ENCODE measurements at places on chromosomes 12 and 14. TPM values are rescaled to one million over a fixed set of nuclear protein-coding genes. Genes with fewer than 3 reads are reported as not detected.

DNA sequence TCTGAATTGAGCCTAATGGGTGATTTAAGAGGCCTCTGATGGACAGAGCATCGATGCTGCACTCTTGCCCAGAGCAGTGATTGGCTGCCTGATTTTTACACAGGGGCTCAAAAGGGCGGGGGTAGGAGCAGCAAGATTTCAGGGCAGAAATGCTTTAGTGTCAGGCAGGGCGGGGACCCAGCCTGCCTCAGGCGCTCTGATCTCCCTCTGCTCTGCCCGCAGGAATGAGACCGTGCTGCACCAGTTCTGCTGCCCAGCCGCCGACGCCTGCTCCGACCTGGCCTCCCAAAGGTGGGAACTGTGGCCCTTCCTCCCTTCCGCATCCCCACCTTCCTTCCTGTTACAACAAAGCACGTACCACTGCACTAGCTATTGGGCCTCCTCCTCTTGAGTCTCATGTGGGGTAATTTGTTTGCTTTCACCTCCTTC lies 32.4 kb downstream of the IQSEC3 start:
- DNase-seq, result no peak

The TEX52 gene
- under 0.01 TPM for total RNA-seq

GRCh38 chr14:69050240-69051184 lies 71.4 kb upstream of the ACTN1 start:
- no peak for DNase-seq

DNA sequence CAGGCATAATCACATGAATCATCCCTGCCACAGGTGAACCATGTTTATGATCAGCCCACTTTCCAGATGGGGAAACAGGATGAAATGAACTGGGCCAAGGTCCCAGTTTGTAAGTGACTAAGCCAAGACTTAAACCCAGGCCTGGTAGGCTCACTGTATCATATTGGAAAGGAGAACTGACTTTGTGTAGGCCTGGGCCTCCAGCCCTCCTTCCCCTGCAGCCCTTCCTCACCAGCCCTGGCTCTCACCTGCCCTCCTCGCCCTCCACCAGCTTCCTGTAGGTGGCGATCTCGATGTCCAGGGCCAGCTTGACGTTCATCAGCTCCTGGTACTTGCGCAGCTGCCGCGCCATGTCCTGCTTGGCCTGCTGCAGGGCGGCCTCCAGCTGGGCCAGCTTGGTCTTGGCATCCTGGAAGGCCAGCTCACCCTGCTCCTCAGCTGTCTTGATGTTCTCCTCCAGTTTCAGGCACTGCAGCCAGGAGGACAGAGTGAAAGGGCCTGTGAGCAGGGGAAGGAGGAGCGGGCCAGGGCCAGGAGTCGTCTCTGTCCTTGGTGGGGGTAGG lies 19.8 kb downstream of the KRT80 start:
- DNase-seq, result no peak

DNA sequence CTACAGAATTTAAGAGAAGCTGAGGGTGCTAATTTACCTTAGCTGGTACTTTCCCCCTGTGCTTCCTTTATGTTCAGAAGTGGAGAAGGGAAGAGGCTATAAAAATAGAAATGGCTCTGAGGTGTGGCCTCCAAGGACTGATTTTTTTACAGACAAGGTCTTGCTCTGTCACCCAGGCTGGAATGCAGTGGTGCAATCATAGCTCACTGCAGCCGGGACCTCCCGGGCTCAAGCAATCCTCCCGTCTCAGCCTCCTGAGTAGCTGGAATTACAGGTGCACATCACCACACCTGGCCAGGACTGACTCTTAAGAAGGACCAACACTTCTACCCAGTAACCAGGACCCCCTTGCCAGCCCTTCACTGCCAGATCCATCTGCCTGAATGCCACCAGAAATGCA lies 23.9 kb upstream of the NAP1L1 start:
- no peak for DNase-seq

The PIANP gene
- under 0.01 TPM for total RNA-seq

DNA sequence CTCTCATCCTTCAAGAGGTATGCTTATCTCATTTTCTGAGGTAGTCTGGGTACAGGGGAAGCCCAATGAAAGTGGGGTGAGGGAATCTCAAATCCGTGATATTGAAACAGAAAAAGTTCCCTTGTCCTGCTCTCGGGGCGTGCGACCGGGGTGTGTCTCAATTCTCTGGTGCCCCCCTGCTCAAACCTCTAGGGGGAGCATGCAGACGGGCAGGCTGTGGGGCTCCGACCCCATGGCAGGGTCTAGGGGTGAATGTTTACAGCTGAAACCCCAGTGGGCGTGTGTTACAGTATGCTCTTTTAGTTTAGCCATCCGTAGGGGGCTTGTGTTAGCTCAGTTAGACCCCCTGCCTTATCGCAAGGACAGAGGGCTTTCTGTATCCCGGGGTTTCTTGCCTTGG lies 68.7 kb downstream of the PTPRQ start:
- DNase-seq, result no peak

The CLEC1A gene
- under 0.01 TPM for total RNA-seq

- DNase-seq, result peak; percentile 26
Measured at GRCh38 chr14:54814076-54814475, 88.5 kb downstream of the GCH1 start.

DNA sequence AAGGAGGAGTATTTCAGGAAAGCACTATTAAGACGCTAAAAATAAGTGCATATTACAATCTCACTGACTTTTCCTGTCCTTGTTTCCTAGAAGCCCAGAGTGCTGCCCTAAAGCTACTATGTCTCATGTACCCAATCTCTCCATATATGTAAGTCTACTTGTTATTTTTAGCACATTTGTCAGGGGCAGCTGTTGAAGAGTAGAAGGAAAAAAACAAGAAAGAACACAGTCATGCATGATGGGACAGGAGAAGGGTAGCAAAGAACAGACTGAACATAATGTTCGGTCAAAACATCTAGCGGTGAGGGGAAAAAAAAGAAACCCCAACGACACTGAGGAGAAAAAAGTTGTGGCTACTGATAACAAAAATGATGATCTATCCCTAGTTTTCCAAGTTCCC lies 14.3 kb downstream of the YBX3 start:
- no peak for DNase-seq

- DNase-seq, result no peak
Measured at GRCh38 chr14:26427097-26427496, 170.7 kb downstream of the NOVA1 start.

DNA sequence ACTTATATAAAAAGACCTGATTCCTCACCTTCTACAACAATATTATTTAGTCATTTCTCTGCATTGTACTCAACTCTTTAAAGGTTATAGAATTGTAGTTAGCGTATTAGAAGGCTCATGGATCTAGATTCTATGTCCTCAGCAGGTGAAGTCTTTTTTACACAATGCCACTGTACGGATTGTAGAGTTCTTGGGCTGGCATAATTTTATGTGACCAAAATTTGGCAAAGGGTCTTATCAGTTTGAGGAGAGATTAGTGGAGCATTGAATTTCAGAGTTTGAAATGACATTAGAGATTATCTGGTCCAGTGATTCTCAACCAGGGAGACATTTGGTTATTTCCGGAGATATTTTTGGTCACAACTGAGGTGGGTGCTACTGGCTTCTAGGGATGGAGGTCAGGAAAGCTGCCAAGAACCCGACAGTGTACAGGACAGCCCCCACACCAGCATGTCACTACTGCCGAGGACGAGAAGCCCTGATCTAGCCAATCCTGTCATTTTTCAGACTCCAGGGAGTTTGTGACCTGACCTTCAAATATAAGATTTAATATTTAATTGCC lies 63.9 kb downstream of the BICD1 start:
- DNase-seq, result no peak

- peak; percentile 4 for DNase-seq
Measured at GRCh38 chr12:15788233-15789219, 662 bp downstream of the EPS8 start.

All from hematopoietic multipotent progenitor cell (in vitro differentiated cells).